NCI-H446 treated with DMSO at 0.1 percent for 48 hours (cell line): ENCODE measurements at places on chromosomes 11 and 22.

GRCh38 chr11:7509966-7510365, 3.8 kb upstream of the PPFIBP2 start:
- DNase-seq = no peak

DNA sequence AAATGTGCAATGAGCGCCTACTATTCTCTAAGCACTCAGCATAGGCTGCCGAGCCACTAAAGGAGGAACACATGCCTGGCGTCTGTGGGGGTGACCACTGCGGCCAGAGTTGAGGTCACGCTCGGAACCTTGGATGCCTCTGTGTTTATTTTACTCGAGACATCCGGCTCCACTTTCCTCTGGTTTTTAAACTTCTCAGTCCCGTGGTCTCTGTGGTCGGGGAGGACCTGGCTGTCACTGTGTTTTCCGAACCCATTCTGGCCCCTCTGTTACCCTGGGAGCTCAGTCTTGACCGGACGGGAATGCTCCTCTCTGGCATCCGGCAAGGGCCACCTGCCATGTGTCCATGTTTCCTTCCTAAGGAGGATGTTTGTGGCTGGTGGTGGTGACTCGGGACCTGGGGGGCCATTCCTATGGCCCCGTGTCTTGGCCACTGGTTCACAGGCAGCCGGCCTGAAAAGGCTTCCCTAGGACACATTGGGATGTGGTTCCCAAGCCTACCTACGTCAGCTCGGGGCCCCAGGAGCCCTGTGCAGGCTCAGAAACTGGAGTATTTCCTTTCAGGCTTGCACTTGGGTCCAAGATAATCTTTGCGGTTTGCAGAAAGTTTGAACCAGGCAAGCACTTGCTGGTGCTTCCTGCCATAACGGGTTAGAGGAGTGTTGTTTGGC, 46.7 kb upstream of the PARVG start:
- no peak for DNase-seq

DNA sequence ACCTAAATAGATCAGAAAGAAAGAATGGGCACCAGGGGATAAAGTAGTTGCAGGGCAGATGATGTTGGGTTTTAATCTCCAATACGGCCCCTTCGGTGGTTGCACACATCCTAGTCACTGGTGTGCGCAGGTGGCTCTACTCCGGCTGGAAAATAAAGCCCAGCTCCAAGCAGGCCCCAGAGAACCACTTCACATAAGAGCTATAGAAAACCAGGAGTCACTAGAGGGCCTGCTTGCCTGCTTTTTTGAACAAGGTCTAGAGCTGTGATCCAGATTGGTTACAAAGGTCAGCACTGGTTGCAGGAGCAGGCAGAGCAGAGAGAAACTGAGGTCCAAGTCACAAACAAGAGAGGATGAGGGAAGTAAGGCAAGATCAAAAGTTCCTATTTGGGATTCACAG, 41.5 kb upstream of the MS4A8 start:
- no peak for DNase-seq

DNA sequence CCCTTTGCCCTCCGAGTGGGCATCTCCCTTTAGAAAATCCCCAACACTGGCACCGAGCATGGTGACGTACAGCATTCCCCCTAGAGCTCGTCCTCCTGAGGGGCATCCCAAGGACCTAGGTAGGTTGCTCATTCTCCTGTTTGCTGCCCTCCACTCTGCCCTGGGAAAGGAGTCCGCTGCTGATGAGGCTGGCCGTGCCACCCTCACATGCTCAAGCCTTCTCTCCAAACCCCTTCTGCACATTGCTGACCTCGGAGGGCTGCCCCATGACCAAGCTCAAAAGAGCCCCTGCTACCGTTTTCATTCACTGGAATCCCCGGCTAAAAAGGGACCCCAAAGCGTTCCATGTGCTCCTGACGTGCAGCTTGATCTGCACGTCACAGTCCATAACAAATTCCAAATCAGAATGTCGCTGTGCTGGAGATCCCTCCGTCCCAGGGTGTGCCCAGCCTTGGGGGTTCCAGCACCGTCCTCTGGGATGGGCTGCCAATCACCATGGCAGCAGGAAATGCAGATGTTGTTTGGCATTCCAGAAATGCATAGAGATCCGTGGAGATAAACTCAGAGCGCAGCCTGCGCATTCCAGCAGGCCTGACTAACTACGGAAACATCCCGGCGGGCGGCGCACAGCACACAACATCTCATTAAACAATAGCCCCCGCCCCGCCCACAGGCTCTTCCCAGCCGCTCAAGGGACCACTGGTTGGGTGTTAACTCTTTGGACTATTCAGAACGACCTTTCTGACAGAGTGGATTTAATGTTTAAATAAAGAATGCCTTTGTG, 26.3 kb upstream of the GNB1L start:
- DNase-seq = no peak

DNA sequence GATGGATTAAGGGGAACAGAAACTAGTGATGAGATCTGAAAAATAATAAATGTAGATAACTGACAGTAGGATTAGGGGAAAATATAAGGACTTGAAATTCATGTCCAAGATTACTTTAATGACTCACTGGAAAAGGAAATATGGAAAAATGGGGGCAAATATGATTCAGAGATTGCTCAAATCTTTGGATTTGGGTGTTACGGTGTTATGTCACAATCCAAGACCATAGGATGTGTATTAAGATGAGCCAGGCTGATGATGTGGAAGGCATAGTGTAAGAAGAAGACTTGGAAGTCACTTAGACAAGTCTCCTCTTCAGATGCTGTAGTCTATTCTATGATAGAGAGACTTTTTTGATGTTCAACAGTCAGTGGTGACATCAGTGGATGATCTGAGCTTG, 323.7 kb downstream of the LUZP2 start:
- DNase-seq = no peak

- no peak for DNase-seq
These were observed 339.3 kb upstream of the SYN3 start for GRCh38 chr22:33397381-33397907.

- DNase-seq = no peak
These were observed 348.3 kb upstream of the B3GAT1 start for GRCh38 chr11:134760299-134760698.

DNA sequence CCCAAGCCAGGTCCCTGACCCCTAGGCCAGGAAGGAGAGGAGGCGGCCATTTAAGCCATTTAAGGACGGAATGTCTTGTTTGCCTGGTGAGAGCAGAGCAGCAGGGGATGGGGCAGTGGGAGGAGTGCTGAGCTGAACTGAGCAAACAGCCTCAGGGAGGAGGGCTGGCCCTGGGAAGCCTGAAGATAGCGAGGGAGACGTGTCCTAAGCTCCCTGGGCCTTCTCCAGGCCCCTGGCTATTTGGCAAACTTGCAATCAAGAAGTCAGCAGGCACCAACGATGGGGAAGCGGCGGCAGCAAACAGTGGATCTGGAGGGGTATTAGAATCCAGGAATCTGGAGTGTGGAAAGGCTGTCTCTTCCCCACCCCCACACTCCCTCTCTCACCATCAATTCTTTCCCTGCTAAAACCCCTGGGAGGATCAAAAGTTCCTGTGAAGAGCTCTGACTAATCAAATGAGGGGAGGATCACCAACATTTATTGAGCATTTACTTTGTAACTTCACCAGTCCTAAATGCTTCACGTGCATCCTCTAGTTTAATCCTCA, 8.8 kb downstream of the BCL9L start:
- no peak for DNase-seq

DNA sequence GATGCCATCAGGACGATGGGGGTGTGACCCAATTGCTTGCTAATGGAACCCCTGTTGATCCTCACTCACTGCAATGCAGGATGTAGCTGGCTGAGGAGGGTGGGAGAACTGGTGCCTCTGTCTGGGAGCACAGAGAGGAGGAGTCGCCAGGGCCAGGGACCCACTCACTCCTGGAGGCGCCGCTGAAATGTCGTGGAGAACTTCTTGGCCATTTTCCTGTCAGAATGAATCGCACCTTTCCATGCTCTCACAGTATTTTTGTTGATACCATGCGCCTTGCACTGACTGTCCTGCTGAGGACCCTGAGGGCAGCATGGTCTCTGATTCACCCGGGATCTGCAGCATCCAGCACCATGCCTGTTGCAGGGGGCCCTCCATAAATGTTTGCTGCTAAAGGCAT, 211.4 kb downstream of the DSCAML1 start:
- no peak for DNase-seq

DNA sequence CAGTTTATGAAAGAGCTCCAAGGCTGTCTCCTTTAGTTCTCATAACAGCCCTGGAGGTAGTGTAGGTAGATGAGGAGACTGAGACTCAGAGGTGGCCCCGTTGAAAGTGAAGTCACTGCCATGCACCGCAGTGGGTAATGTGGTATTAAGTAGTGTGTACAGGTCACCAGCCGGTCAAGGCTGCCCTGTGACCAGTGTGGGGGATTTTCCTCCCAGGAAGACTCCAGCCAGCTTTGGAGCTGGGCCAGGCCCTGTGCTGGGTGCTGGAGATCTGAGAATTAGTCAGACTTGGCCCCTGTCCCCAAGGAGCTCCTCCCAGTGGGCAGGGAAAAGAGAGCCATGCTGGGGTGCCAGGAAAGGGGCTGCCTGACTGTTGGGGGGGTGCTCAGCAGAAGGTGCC, 5.3 kb downstream of the OMP start:
- DNase-seq = peak; percentile 79

DNA sequence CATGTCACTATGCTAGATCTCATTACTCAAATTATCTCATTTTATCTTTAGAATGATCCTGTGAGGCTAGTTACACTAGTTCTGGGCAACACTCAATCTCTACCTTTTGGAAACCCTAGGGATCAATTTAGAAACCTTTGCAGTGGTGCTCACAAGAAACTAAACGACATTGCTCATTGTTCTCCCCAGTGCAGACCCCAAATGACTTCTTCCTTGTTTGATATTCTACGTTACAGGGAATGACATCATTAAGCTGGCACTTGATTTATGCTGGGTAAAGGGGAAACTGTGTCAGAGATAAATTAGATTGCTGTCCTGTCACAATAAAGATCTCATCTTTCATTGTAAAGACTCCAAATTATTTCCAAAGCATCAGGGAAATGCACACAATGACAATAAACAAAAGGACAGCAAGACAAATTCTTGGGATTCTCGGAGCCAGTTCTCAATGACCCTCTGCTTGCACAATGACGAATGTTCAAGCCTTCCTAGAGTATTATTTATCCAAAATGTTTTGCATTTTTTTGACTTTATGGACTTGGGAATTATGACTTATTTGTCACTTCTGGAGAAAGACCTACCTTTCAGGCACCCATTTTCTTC, 1121.8 kb upstream of the TENM4 start:
- DNase-seq = no peak

DNA sequence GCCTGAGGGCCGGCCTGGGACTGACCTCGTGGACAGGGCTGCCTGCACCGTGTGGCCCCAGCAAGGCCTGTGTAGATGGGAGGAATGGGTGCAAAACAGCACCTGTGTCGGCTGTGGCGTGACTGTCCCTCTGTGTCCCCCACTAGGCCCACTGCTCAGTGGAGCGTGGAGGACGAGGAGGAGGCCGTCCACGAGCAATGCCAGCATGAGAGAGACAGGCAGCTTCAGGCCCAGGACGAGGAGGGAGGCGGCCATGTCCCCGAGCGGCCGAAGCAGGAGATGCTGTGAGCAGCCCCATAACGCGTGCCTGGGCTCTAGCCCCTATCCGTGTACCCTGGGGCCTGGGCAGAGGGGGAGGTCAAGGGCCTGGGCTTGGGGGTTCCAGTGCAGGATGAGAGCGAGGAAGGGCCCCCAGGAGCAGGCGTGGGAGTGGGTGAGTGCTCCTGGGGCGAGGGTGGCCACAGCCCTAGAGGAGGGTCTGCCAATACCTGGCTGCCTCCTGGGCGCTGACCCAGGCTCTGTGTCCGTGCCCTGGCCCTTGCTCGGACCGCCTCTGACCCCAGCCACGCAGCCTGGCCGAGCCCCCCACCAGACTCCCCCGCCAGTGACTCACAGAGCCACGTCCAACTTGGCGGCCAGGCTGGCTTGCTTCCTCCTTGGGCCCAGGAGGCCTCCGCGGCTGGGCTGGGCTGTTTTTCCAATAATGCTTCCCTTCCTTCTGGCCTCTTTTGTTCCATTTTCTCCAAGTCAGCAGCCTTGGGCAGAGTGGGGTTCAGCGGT, 11.6 kb downstream of the PRR33 start:
- no peak for DNase-seq

DNA sequence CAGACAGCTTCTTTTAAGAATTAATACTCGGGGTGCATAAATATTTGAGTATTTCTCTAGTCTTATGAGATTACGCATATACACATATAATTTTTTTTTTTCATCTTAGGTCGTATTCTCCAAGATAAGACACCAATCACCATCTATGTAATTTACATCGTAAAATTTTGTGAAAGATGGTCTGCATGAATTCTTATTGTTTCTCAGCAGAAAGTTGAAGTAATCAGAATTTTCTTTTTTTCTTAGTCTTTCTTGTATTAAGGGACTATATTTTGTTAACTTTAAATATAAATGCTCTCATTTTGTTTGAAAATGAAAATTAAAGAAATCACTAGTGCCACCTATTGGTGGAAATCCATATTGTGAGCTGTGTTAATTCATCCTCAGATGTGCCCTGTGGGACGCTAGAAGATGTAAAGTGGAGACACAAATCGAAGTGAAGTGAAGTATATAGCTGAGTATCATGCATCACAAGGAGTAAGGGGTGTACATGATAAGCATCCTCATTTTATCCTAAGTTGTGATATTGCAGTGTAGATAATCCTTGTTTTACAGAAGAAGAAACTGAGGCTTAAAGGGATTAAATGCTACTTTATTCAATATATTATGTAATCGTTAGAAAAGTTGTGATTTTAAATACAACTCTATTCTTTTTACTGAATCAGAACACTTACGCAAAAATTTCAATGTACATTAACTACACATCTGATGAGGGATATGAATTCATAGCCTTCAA, 2084.3 kb downstream of the LRRC4C start:
- DNase-seq = no peak

GRCh38 chr11:73237471-73238290, 19.6 kb downstream of the P2RY2 start:
- no peak for DNase-seq

DNA sequence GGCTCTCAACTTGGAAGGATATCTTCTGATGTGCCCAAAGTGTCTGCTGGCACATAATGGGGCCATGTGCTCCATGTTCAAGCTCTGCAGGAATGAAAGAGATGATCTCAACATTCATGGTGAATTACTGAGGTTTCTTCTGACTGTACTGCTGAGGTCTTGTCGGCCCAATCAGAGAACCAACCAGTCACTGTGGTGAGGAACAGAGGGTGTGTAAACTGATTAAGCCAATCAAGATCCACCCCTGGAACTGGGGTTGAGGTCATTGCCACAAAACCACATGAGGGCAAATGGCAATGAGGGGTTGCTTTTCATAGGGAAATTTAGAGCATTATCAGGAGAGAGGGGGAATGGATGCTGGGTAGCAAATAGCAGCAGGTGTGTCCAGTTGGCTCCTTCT, 152.3 kb upstream of the RAG2 start:
- DNase-seq = no peak
